ENCODE measurements at places on chromosomes 5 and 9. TPM values are rescaled to one million over a fixed set of nuclear protein-coding genes. Genes with fewer than 3 reads are reported as not detected.

The SCGB3A2 gene
- not detected for total RNA-seq

The ELOVL7 gene
- 10.3 TPM for total RNA-seq

The RCL1 gene
- 27.8 TPM for total RNA-seq

The BTNL8 gene
- not detected for total RNA-seq

The KLHL3 gene
- total RNA-seq = 0.27 TPM

The AGXT2 gene
- total RNA-seq = not detected

The PCDHB3 gene
- 0.42 TPM for total RNA-seq

The RAB14 gene
- total RNA-seq = 77.0 TPM

The TMC1 gene
- not detected for total RNA-seq

The ERBIN gene
- 69.2 TPM for total RNA-seq

The ESM1 gene
- not detected for total RNA-seq

The GBGT1 gene
- not detected for total RNA-seq

The CNTRL gene
- total RNA-seq = 11.6 TPM

DNA sequence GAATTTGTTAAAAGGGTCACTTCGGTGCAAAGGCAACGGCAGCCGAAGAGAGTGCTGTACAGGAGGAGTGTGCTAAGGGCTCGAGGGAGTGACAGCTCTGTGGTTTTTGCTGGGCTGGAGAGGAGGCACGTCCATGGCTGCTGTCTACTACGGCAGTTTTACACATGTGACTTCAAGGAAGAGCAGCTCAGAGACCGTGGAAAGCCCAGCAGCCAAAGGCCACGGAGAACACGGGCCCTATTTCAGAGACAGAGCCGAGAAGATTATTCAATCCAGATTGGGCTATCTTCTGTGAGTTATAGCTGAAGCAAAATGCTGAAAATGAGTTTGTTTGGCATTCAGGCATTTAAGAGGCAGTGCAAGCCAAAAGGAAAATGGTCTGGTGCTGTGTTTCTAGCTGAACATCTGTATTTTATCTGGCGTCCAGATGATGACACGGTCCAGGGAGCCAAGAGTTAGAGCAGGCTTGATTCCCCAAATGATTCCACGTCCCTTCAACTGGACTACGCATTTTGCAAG, 96.4 kb downstream of the RFK start:
- DNase-seq = no peak

GRCh38 chr5:22102823-22103359, 750.3 kb downstream of the CDH12 start:
- DNase-seq = no peak

DNA sequence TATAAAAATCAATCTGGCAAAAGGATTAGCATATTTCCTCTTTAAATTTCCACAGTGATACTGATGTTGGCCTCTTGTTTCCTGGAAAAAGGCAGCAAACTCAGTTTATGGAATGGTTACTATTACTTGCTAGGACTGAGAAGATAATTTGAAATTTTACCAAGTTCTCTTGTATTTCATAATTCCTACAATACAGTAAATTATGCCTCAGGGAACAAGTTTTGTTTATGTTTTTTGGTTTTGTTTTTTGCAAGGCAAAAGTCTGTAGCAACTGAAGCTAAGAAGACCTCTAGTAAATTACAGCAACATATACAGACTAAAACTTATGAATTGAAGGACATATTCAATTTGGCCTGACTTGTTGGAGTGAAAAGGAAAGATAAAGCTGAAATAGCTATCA, 30.2 kb upstream of the SLCO6A1 start:
- DNase-seq = no peak

GRCh38 chr5:148765061-148765460, 61.4 kb upstream of the ADRB2 start:
- DNase-seq = no peak

- no peak for DNase-seq
Measured at GRCh38 chr9:110891760-110892159, 146.5 kb downstream of the LPAR1 start.

DNA sequence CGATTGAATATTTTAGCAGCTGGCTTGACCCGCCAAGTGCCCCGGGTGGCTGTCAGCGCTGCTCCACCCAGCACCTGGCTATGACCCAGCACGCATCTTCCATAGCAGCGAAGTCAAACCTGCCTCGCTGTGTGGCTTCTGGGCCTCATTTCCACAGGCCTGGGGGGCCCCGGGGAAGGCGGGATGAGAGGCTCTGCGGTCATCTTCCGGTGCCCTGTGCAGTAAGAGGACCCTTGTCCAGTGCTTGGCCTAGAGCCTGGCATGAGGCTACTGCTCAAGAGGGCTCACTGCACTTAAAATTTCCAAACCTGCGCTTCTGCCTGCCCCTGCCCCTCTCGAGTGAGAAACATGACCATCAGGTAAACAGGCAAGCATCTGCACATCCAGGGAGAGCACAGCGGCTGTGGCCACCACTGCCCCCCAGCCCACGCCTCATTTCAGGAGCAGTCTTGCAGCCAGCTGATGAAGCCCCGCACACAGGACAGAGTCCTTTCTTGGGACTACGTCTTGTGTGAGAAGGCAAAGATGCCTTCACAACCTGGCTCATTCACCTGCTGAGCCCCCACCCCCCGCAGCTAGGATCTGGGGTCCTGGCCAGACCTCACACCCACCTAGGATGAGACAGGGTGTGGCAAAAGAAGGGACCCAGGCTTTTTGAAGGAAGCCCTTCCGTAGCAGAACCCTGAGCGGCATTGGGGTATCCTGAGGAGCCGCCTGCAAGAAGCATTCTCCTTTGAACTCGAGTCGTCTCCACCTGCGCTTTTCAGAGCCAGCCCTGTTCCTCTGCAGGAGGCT, 69.5 kb upstream of the UNC5A start:
- DNase-seq = no peak

DNA sequence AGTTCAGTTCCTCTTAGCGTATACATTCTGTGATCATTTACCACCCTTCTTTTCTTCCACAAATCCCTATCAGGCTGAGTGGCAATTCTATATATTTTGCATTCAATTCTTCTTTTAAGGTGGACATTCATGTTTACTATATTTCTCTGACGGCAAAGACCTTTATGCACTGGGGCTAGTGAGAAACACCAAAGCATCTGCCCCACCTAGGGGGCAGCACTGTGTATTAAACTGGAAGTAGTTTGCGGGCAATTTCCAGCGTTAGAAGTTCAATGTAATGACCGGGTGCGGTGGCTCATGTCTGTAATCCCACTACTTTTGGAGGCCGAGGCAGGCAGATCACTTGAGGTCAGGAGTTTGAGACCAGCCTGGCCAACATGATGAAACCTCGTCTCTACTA, 27.9 kb upstream of the FBXL7 start:
- no peak for DNase-seq

DNA sequence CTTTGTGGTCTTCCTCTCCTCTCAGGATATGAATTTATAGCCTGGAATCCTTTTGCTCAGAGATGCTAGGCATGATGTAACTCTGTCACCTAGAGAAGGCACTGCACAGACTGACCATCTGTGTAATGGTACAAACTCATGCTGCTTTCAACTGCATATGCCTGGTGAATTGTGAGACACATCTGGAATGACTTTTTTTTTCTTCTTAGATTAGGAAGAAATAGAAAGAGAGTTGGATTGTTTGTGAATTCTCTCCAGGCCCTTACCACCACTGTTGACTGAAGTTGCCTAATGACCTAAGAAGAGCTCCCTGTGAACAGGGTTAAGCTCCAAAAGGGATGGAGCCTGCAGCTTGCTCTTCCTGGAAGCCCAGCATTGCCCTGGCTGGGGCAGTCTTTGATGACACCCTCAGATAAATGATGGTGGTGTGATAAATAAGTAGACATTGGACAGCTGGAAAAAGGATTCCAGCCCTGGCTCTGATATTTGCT, 47.8 kb upstream of the TRIM32 start:
- no peak for DNase-seq

GRCh38 chr9:133958756-133959155, 33.4 kb downstream of the VAV2 start:
- DNase-seq = peak; percentile 31

GRCh38 chr9:15274425-15274824, 32.6 kb downstream of the TTC39B start:
- DNase-seq = no peak

GRCh38 chr9:75142202-75142601, 53.9 kb downstream of the OSTF1 start:
- DNase-seq = no peak

- DNase-seq = peak; percentile 86
Measured at GRCh38 chr5:127683008-127683407, 20.2 kb upstream of the CCDC192 start.

- DNase-seq = no peak
Measured at GRCh38 chr9:133973111-133973790, 18.9 kb downstream of the VAV2 start.

GRCh38 chr5:111509119-111509518, 3.2 kb downstream of the STARD4 start:
- DNase-seq = no peak

DNA sequence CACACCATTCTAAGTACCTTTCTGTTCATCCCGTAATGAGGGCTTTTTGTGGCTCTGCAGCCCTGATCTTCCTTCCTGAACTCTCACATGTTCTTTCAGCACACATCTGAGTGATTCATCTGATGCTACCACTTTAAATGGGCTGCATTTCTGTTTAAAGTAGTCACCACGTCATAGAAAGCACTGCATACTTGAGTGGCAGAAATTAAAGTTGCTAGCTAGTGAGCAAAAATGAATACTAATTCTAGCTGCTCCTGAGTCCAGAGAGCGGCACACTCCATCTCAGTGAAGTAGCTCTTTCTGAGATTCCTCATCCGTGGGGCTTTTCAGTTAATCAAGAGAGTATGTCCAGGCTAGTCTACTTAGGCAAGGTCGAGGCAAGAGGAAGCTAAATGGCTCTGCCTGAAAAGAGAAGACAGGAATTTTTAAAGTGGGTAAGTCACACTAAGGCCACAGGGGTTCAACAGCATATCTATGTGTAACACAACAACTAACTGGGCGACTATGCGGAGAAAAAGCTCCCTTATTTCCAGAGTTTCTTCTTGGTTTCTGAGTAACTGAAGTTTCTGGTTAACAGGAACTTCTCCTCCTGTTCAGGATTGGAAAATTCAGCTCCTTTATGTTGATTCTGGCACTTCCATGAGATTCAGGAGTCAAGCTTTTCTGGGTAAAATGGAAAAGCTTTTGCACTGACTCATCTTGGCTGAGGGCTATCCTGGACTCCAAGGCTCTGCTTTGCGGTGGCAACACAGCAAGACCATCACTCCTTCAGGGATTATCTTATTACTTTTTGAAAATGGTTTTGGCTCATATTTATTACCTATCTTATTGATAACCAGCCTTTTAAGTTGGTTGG, 109.5 kb downstream of the TAF11L14 start:
- DNase-seq = peak; percentile 65

DNA sequence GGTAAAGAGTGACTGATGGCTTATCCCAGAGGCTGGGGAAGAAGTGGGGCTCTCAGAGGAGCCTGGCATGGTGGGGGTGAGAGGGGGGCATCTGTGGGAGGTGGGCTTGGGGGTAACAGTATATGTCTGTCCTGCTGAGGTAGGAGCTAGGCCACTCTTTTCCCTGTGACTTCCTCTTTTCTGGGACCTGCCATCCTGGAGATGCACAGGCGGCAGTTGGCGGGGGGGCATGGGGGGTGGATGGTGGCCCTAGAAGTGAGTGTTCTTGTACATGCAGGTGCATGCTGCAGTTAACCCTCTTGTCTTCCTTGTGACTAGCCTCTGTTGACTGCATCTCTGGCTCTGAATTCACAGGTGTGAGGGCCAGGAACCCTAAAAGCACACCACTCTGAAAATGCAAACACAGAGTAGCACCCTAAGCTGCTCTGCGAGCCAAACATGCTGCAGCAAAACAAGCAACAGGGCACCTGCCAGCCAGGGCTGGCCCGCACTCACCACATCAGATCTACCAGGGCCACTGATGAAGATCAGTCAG, 123.8 kb upstream of the SHB start:
- DNase-seq = no peak

GRCh38 chr5:82426464-82427154, 148.5 kb upstream of the RPS23 start:
- DNase-seq = no peak

DNA sequence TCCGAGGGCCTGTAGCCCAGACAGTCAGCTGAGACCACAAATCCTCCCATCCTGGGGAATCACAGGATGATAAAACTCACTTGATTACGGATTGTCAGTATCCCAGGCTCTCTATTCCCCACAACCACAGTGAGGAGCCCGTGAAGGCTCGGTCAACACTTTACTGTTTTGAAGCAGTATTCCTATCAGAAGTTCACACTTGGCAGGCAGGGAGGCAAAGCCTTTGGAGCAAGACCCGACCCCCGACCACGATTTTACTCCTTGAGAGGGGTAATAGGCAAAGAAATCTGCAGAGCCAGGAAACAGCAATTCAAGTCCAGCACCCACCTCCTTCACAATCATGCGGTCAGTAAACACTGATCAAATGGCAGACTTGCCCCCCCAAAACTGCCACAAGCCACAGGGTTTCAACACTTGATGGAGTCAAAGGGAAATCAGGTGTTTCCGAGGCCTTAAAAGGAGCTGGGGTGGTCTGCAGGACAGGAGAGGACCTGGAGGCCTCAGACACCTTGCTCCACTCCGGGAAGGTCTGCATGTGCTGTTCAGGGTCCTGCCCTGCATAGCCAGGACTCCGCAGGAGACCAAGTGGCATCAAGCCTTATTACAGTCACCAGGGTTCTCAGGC, 25.2 kb downstream of the BICD2 start:
- no peak for DNase-seq

- DNase-seq = peak; percentile 60
Measured at GRCh38 chr9:38621434-38622287, 1.3 kb upstream of the ANKRD18A start.

GRCh38 chr9:93459432-93459847, 6.1 kb upstream of the FAM120AOS start:
- DNase-seq = no peak
